ENCODE measurements at places on chromosomes 3 and 15.

DNA sequence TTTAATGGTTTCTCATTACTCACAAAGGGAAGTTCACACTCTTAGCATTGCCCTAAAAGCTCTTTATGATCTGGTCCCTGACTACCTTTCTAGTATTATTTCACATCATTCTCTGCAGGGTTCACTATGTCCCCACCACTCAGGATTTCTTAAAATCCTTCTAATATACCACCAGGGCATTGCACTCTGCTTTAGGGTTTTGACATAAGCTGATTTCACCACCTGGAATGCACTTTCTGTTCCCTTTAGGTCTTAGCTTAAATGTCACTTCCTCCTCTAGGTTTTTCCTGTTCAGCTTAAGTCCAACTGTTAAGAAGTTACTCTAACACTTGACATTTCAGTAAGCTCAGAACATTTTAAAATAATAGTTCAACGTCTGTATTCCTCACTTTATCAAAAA is 81.7 kb downstream of the HCN4 start:
- DNase-seq = no peak

DNA sequence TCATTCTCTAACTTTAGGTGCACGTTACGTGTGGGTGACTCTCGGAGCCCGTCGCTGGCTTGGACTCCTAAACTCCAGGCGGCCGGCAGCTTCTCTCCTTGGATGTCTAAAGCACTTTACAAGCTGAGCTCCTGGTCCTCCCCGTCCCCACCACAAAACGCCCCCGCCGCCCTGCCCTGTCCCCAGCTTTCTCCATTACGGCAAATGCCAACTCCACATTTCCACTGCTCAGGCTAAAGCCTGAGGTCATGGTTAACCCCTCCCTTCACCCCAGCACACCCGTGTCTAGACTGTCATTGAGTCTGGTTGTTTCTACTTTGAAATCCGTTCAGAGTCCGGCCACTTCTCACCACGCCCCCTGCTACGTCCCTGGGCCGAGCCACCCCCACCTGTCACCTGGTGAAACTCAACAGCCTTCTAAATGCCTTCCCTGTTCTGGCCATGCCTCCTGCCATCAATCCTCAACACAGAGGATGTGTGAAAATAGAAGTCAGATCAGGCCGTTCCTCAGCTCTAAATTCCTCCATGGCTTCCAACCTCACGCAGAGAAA is 8.1 kb upstream of the PCSK6 start:
- no peak for DNase-seq

DNA sequence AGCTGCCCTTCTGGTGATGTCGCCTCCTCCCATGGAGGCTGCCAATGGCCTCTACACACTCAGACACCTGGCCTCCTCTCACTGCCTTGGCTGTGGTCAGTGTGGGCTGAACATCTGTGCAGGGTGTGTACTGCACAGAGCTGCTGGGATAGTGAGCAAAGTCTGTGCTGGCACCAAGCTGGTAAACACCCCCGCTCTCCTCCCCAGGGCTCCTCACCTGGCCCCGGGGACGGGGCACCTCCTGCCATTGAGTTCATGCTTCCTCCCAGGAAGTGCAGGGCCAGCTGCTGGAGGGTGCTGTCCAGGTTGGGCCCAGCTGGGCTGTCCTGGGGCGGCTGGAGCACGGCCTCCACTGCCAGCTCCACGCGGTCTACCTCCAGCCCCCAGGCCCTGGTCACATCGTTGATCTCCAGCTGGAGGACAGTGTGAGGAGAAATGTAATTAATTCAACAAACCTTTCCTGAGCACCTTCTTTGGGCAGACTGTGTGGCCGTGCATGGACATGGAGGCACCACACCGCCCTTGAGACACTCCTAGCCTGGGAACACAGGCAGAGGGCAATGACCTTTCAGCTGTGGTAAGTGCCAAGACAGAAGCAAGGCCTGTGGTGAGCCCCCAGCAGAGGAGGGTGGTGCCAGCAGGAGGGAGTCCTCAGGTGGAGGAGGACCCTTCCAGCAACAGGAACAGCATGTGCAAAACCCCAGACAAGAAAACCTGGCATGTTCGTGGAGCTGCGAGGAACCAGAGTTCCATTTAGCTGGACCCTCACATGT is 6.8 kb downstream of the STOML1 start:
- no peak for DNase-seq

DNA sequence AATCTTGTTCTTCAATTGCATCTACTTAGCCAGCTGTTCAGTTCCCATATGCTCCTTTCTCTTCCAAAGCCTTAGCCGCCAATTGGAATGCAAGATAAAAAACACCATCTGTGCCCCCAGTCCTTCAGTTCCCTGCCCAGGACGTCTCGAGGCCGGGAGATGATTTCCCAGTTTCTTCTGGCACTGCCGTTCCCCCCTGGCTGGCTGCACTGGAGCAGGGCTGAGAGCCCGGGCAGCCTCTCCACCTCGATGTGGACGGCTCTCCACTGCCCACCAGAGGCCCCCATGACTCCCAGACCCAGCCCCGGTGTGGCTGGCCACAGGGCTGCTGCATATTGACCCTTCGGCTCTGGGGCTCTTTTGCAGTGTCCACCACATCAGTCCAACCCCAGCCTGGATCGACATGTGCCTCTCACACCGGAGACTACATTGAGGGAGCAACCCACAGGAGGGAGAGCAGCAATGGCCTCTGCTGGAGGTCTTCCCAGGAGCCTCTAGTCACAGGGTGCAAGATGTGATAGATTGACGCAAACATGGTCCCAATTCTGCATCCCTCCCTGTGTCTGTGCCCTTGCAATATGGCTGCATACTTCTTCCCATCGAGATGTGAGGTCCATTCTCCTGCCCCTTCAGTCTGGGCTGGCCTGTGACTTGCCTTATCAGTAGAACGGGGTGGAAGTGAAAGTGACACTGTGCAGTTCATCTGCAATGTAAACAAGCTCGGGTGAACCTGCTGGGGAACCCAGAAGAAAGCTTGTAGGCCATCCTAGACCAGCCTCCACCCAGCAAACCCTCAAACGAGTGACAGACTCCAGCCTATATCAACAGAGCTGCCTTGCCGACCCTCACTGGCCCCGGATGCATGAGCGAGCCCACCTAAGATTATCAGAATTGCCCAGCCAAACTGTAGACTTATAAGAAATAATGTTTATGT is 52.3 kb upstream of the PRR20G start:
- DNase-seq = no peak

DNA sequence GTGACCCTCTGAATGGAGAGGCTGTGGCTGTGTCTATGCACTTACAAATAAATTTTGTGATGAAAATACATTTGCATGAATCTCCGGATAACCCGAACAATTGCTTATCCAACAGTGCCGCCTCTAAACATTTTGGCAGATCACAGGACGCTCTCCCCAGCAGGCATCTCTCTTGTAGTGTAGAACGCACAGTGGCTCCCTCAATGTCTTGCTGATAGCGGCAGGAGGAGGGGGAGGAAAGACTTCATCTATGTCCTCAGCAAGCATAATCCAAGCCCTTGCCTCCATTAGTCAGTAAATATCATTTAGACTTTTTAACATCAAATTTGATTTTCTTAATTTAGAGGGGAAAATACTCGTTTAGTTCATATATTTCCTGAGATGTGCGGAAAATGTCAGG is 318.1 kb upstream of the IGF1R start:
- DNase-seq = no peak

DNA sequence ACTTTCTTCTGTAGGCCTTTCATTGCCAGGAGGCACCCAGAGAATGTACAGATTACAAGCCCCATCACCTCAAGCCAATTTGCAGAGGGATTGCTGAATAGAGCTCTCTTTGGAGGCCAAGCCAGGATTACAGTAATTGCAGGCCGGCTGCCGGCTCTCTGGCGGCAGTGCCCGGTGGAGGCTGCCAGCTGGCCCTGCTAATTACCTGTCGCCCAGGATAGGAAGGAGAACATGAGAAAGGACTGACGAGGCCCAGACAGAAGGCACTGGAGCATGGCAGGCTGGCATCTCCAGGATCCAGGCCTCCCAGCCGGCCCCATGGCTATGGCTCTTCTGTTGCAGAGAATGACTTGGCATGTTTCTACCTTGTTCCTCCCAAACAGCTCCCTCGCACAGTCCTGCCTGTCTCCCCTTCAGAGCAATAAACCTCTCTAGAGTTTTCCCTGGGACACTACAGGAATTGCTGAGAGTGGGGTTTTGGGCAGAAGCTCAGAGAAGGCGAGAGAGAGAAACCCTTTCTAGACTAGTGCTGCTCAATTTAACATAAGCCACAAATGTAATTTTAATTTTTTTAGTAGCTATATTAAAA is 273.6 kb upstream of the PROK2 start:
- no peak for DNase-seq

- no peak for DNase-seq
Observed at GRCh38 chr15:64443747-64444621, 16.4 kb upstream of the ZNF609 start.

GRCh38 chr3:148513096-148513543 is 184.6 kb upstream of the AGTR1 start:
- no peak for DNase-seq

DNA sequence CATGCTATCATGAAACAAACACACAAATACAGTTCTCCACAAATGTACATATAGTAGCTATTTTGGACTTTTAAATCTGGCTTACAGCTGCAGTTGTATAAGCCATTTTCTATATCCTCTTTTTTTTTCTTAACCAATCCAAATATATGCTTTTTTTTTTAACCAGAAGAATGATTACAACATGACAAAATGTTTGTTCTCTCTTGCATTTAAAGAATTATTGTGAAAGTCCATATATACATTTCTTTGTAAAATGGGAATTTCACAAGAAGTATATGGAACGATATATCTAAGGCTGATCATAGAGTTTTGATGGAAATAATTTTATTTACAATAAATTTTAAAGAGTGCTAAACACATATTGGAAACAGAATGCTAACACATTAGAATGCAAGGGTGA is 95.6 kb downstream of the CD200R1L start:
- no peak for DNase-seq

GRCh38 chr15:71434774-71435173 is 319.5 kb downstream of the THSD4 start:
- no peak for DNase-seq

GRCh38 chr3:134847349-134847748 is 52.3 kb downstream of the EPHB1 start:
- DNase-seq = no peak

GRCh38 chr3:127688022-127688415 is 15.3 kb downstream of the ABTB1 start:
- no peak for DNase-seq

DNA sequence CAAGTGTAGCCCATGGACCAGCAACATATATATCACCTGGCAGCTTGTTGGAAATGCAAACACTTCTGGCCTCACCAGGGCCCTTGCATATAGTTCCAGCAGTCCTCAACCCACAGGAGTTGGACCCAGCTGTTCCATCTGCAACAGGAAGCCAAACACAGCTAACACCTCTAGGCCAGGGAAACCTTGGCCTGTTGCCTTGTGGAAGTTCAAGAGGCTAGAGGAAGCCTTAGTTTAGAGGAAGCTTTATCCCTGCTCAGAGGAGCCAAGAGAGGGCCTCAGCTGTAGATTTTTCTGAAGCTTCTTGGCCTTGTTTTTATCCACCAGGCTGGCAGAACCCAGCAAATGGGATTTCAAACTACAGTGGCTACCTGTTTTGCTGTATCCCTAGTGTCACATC is 11.4 kb downstream of the FHIT start:
- DNase-seq = no peak

DNA sequence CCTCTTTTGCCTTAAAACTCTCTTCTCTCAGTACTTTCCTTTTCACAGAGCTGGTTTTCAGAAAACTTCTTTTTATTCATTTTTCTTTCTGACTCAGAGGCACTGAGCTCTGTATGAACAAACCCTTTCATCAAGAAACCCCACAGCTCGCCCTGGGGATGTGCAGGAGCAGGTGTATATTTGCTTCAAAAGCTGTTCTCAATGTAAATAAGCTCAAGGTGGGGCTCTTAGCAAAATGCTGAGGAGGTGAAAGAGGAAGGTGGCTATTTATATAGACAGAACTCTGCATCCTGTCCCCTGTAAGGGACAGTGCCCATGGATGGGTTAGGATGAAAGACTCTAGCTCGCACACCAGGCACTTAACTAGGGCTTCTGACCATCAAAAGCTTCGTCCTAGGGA is 302.0 kb downstream of the WDR72 start:
- no peak for DNase-seq

DNA sequence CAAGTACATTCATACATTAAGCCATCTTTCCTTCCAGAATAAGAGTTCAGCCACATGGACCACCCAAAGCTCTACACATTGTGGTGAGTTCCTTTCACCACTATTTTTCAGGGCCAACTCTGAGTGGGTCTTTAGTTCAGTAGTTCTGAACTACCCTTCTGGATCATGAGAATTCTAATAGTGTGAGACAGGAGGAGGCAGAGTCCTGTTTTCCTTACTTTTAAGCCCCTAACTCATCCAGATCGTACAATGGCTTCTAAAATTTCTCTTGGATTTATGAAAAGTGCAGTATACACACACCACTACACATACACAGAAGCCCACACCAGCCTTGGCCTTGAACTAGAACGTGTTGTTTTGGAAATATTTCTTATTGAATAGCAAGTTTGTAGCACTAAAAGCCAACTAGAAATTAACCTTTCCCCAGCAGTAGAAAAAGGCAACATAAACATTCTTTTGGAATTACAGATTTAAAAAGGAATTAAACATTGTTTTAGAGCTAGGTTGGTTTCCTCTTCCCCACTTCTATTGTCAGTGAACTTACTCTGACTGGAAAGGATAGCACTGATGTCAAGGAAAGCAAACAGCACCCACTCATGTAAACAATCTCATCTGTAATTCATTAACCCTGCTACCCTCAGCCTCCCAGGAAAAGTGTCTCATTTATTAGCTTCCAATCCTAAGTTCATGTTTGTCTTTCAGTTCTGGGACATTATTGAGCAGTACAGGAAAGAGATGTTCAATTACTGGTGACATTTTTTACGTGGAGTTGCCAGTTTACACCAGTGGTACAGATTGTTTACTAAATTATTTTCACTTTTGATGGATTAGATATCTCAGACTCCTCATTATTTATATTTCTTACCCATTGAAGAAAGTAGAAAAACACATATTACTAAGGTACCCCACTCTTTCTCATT is 95.7 kb upstream of the AGTR1 start:
- no peak for DNase-seq

GRCh38 chr3:72999951-73000350 is 3.3 kb downstream of the PPP4R2 start:
- no peak for DNase-seq

- no peak for DNase-seq
Observed at GRCh38 chr3:158103081-158103886, 2.9 kb downstream of the SHOX2 start.

DNA sequence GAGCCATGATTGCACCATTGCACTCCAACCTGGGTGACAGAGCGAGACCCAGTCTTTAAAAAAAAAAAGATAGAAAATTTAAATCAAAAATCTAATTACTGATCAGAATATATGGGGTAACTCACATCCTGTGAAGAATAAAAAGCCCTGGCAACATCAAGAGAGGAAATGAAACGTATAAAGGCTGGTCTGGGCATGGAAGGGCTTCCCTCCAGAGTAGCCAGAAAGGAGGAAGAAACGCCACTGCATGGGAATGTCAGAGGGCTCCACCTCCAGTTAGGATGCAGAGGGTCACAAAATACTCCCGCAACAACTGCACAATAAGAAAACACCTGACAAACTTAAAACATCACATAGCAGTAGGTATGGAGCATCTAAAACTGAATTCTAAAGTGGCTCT is 4.9 kb upstream of the IQCF1 start:
- DNase-seq = no peak

GRCh38 chr3:185423178-185423577 is 60.2 kb downstream of the MAP3K13 start:
- DNase-seq = no peak
